SK-N-DZ (cell line): ENCODE measurements at places on chromosomes 4 and X.

GRCh38 chr4:99645638-99646037, 12.0 kb downstream of the C4orf54 start:
- no peak for DNase-seq

DNA sequence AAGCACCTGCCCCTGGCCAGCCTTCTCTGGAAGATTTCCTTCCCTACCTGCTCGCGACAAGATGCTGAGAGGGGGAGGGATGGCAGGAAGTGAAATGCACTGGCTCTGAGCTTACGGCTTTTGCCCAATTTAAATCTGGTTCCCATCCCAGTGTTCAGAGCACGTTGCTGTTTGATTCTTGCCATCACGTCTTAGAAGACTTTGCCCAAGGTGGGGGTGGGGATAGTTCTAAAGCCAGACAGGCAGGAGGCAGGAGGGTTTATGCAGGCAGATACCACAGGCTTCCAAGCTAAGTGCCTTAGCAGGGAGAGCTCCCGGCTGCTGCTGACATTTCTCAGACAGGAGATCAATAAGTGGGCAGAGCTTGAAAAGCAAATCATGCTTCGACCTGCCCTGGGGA, 393.9 kb downstream of the MID1IP1 start:
- peak; percentile 36 for DNase-seq

- DNase-seq, result no peak
Observed at GRCh38 chrX:102808336-102808735, 87.8 kb downstream of the GPRASP3 start.

- no peak for DNase-seq
Observed at GRCh38 chr4:1361431-1361830, 14.4 kb downstream of the UVSSA start.
